NCI-H1048 (cell line): ENCODE measurements at places on chromosomes 4 and X.

- no peak for DNase-seq
Observed at GRCh38 chrX:125205918-125206665, 113.6 kb upstream of the TEX13C start.

GRCh38 chrX:139851730-139852129 is 81.1 kb downstream of the ATP11C start:
- DNase-seq, result no peak

DNA sequence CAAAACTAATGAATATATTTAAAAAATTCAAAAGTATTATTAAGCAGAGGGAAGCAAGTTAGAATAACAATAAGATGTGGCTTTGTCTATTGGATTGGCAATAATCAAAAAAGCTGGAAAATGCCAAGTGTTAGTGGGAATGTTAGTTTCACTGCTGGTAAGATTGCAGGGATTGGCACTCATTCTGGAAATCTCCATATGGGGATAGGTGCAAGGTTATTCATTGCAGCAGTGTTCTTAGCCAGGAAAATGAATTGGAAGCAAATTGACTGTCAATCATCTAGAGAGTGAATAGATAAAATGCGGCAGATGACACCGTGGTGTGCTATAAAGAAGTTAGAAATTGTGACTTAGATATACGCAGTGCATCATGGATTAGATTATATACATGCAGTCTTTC is 1615.5 kb upstream of the PCDH7 start:
- DNase-seq, result no peak

DNA sequence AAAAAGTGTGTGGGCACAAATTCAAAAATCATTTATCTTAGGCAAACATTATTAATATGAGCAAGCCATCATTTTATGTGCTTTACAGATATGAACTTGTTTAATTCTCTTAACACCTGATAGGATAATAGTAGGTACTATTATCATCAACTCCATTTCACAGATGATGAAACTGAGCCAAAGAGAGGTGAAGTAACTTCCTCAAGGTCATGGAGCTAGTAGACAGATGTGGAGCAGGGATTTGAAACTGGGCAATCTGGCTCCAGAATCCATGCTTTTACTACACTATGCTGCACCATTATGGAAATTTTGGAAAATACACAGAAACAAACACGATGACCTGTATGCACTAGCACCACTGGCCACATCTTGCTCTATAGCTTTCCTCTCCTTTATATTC is 1.0 kb upstream of the PIN4 start:
- no peak for DNase-seq

DNA sequence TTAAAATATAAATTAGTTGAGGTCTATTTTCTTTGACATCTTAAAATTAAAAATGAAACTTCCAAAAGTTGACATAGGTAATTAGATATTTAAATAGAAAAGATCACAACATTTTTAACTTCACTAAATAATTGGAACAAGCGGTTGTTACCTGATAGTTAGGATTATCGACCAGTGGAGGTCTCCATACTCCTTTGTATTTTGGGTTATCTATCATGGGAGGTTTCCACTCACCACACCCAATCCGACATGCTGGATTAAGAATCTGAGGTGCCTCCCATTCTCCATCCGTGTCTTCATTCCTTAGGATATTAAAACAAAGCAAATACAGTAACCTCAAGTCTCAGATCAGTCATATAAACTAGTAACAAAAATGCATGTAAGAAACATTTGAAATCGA is 22.2 kb downstream of the SCOC start:
- no peak for DNase-seq

DNA sequence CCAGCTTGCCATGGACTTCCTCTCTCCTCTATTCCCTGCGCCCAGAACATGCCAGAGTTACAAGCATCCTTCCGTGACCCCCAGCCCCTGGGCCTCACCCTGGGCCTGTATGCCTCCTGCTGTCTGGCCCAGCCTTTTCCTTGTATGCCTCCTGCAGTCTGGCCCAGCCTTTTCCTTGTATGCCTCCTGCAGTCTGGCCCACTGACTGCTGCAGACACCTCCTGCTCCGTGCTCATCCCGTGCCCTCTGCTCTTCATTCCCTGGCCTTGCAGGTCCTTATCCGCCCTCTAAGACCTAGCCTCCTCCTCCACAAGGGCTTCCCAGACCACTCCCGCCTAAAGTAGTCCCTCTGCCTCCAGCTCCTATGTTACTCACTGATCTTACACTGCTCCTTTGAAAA is 44.2 kb downstream of the IRF2 start:
- no peak for DNase-seq

- DNase-seq, result no peak
Observed at GRCh38 chr4:121665371-121665770, 31.4 kb downstream of the ANXA5 start.
